Stimulated activated CD4-positive, alpha-beta T cell treated with anti-CD3 and anti-CD28 coated beads, Interleukin-4, amount 100 ng/mL, for 1 hour (primary cell): ENCODE measurements at places on chromosomes 3 and 15.

- DNase-seq = peak; percentile 24
These were observed 625 bp upstream of the RBM15B start for GRCh38 chr3:51390246-51391074.

- DNase-seq = no peak
These were observed 16.4 kb downstream of the IP6K1 start for GRCh38 chr3:49769926-49770325.

GRCh38 chr15:85559530-85559929, 179.1 kb downstream of the AKAP13 start:
- no peak for DNase-seq

- no peak for DNase-seq
These were observed 4.5 kb downstream of the CFAP44 start for GRCh38 chr3:113436809-113437208.

DNA sequence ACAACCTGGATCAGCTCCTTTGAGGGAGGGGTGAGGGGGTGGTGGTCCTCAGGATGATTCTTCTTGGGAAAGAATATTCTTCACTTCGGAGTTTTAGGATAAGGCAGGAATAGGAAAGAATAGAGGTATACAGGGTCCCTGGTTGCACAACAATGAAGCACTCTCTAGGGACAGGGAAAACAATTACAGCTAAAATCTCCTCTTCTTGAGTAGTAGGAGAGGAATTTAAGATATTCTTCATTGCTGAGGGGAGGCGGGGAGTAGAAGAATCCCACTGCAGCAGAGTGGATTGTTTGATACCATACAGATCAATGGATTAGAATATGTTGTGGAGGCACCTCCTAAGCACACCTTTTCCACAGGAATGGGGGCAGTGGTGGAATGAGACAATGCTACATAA, 20.5 kb downstream of the SLC9C1 start:
- DNase-seq = no peak

GRCh38 chr15:65790694-65791334, 1.3 kb downstream of the DENND4A start:
- no peak for DNase-seq

DNA sequence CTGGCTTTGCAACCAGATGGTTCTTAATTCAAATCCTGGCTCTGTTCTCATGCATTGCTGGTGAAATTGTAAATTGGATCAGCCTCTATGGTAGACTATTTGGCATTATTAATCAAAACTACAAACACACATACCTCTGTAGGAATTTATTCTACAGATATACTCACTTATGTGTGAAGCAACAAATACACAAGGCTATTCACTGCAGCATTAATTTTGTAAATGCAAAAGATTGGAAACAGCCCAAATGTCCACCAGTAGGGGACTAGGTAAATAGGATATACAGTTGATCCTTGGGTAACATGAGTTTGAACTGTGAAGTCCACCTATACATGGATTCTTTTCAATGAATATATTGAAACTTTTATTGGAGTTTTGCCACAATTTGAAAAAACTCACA, 29.5 kb upstream of the LCTL start:
- no peak for DNase-seq

DNA sequence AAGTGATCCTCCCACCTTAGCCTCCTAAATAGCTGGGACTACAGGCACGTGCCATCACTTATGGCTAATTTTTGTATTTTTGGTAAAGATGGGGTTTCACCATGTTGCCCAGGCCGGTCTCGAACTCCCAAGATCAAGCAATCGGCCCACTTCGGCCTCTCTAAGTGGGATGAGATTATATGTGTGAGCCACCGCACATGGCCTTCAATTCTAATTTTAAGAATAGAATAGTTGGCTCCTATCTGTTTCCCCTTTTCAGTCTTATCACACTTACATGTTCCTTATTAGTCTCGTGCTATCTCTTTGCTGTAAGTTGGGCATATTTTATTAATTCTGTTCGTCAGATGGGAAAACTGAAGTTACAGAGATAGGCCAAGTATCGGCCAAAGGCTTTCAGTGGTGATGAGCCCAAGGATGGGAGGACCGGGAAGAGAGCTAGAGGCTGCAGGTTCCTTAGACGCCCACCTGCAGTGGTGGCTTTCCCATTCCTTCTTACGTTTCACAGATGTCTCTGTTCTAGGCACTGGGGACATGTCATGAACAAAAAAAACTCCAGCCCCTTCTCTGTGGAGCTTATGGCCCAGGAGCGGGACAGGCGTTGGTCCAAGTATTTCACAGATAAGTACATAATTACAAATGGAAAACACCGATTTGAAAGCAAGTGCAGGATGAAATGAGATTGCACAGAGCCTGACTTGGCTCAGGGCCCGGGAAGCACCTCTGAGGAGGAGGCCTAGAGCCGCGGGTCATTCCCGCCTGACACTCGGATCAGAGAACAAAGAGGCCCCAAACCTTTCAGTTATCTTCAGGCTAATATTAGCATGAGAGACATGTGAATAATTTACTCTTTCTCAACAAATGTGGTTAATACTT, 91.1 kb upstream of the KLF13 start:
- DNase-seq = no peak

DNA sequence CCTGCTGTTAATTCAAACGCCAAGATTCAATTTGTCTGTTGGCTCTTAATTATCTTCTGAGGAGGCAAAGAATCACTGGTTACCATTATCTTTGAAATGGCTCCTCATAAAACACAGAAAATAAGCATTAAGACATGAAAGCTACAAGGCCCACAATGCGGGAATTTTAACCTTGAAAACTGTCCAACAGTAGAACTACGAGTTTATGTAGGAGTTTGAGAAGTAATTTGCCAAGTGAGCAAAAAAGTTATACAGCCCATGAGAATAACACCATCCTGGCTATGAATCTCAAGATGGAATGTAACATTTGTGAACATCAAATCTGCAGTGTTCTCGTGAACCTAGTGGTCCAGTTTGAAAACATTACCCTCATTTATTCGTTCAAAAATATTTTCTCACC, 172.5 kb downstream of the ALDH1A2 start:
- no peak for DNase-seq

DNA sequence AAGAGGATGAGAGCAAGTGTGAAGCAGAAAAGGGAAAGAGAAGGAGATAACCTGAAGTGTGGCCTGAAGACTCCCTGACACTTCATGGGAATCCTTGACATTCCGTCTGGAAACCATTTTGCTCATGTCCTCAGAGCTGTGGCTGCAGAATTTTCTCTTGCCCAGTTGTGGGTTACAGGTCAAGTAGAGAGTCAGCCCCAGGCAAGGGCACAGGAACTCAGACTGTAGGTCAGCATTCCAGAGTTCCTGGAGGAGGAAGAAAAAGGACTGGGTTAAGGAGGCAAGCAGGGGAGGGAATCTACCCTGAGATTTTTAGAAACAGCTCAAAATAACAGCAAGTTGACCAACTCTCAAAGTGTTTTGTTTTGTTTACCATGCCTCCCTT, 4.1 kb upstream of the THSD4 start:
- no peak for DNase-seq

DNA sequence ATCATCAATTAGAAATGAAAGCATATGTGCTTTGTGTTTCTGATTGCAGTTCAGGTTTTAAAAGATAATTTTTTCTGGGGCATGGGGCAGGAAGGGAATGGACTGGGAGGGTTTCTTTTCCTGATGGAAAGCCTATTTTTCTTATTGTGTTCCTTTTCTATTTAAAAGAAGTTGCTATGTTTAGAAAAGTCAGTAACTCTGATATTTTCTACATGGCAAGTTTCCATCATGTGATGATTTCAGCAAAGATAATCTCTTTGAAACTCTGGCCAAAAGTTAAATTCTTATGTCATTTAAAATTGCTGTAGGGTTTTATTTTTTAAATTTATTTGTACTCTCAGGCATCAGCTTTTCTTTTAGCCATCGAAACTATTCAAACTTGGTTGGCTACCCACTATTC, 601.2 kb downstream of the FOXP1 start:
- no peak for DNase-seq

DNA sequence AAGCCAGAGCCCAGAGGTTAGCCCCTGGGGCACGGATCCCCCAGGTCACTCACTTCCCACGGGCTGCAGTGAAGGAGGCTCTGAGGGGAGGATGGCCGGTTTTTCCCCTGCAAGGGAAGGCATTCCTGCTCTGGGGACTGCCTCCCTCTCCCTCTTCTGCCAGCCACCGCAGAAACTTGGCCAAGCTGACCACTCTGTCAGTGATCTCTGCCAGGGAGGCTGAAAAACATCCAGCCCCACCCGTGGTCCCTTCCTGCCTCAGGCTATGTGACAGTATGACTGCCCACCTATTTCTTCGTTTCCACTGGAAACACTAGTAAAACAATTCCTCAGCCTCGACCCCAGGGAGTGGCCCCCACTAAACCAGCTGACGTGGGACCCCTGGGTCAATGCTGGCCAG, 14.6 kb upstream of the FANCD2 start:
- DNase-seq = no peak

- DNase-seq = no peak
These were observed 57.4 kb downstream of the CDAN1 start for GRCh38 chr15:42679285-42680141.

GRCh38 chr3:169945313-169945712, 21.3 kb upstream of the SEC62 start:
- DNase-seq = peak; percentile 31

GRCh38 chr3:14614189-14614588, 37.4 kb upstream of the CCDC174 start:
- no peak for DNase-seq

DNA sequence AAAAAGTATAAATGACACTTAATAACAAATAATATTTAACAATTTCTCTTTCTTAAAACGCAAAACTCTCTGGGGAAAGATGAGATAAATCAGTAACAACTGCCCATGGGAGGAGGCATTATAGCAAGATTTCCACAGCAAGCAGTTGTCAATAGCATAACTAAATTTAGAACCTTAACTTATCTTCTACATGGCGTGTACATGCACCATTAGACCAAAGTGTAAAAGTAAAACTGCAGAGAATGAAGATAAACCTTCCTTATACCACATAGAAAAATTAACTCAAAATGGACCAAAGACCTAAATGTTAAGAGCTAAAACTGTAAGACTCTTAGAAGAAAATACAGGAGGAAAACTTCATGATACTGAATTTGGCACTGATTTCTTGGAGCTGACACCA, 39.9 kb downstream of the MYO5A start:
- DNase-seq = no peak

DNA sequence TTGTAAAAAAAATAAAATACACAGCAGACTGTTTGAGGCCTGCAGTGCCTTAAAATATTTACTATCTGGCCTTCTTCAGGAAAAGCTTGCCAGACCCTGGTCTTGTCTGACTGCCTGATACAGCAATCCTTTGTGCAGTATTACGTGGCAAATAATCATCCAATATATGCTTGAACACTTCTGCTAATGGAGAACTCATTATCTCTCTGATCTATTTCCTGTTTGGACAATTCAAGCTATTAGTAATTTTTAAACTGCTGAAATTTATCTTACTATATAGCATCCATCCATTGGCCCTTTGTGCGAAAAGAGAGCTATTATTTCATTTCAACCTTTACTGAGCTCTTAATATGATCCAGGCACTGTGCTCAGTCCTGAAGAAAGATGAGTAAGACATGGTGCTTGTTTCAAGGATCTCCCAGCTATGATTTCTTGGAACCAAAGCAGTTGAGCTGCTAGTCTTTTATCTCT, 15.9 kb downstream of the ATG7 start:
- no peak for DNase-seq

GRCh38 chr15:97909291-97909891, 51.1 kb upstream of the ARRDC4 start:
- DNase-seq = peak; percentile 60

DNA sequence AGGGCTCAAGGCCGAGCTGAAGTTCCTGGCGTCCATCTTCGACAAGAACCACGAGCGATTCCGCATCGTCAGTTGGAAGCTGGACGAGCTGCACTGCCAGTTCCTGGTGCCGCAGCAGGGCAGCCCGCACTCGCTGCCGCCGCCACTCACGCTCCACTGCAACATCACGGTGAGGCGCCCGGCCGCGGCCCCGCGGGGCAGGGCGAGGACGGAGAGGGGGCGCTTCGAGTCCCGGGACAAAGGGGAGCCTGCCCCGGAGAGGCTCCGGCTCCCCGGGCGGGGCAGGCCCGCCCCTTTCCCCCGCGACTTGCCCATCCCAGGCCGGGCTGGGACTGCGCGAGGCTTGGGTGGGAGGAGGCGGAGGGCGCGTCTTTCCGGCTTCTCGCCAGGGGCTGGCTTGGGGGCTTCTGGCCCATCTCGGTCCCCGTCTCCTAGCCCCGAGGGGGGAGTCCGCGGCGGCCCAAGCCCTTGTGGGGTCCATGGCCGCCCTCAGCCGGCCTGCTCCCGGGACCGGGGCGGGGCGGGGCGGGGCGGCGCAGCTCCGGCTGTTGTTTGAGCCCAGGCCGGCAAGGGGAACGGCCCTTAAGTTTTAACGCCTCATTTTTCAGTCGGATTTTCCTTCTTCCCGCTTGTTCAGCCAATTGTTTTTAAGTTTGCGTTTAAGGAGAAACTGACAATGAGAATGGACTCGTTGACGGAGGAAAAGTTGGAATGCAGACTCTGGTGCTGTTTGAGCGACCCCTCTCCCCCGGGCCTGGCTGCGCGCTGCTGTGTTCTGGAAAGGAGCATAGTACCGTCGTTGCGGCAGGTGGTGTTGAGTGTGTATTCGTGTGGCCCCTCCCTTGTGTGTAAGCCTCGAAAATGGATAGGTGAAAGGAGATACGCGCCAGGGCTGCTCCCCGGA, 683 bp downstream of the UBE2Q2 start:
- peak; percentile 52 for DNase-seq

DNA sequence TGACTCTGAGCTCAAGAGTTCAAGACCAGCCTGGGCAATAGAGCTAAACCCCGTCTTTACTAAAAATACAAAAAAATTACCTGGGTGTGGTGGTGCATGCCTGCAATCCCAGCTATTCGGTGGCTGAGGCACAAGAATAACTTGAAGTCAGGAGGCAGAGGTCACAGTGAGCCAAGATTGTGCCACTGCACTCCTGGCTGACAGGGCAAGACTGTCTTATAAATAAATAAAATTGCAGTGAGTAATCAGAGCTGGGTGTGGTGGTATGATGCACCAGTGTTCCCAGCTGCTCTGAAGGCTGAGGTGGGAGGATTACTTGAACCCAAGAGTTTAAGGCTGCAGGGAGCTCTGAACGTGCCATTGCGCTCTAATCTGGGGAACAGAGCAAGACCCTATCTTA, 55.9 kb upstream of the GCNT3 start:
- no peak for DNase-seq

GRCh38 chr15:37133602-37134001, 33.3 kb upstream of the MEIS2 start:
- no peak for DNase-seq

GRCh38 chr3:55899887-55900286, 412.8 kb upstream of the WNT5A start:
- DNase-seq = no peak

DNA sequence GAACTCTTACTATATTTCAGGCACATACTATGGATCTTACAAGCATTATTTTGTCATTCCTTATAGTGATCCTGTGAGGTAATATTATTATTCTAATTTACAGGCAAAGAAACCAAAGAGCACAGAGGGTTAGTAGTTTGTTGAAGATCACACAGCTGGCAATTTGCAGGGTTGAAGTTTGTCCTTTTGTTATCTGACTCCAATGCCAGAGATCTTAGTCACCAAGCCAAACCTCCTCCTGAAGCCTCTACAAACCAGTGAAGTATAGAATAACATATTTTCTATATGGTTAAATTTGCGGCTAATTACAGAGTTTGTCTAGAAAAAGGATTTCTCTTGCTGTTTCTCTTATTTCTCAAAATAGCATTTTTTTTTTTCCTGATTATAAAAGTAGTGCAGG, 11.2 kb downstream of the ISLR2 start:
- DNase-seq = no peak

- DNase-seq = no peak
These were observed 22.7 kb downstream of the ZNF860 start for GRCh38 chr3:32004113-32004765.
